ENCODE measurements at places on chromosomes 2 and 18.

DNA sequence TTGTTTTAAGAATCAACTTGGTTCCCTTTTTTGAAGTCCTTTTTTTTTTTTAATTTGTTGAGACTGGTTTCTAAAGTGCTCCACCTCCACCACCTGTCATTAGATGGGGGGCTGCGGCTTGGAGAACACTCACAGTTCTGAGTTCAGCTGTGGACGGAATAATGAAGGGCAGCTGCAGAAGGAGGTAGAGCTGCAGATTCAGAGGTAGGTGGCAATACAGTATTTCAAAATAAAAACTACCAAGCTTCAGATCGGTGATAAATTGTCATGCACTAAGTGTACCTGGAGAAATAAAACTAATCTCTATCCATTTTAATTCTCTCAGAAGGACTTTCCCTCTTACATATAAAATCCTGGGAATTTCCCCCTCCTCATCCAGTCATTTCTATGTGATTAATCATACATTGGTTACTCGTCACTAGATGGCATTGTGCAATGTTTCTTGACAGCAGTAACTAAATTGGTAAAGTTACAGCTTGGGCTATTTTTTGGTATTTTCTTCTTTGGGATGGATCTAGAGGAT lies 81.1 kb upstream of the SLC39A10 start:
- peak; percentile 66 for DNase-seq

GRCh38 chr2:117948615-117949014 lies 65.3 kb downstream of the CCDC93 start:
- no peak for DNase-seq

DNA sequence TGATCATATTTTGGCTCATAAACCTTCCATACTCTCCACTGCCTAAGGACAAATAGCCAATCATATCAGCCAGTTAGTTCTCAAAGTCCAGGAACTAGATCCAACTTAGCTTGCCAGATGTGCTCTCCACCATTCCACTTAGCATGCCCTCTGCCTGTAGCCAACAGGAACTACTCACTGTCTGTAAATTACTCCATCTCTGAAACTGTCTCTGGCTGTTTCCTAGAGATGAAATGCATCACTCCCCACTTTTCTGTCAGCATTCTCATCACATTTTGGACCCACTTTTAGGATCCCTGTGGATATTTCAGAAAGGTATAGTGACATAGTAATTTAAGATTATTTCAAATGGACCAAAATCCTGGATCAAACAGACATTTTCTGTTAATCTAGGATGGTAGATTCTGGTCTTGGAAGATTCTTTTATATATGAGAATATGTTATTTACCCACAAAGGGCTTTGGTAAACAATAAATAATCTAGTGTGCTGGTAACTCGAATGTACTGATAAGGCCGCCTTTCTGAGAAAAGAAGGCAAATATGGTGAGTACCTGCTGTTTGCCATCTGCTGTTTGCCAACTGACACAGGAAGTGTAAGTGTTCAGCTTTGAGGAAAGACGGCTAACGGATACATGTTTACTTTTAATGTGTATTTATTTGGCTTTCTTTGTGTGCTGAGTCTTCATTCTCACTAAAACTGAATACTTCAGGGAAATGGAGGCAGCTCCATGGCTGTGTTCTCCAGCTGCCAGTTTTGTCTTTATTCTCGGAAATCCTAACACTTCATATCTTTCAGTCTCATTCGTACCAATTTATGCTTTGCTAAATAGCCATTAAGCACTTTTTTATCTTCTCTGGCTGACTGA lies 79.5 kb downstream of the EVA1A start:
- no peak for DNase-seq

DNA sequence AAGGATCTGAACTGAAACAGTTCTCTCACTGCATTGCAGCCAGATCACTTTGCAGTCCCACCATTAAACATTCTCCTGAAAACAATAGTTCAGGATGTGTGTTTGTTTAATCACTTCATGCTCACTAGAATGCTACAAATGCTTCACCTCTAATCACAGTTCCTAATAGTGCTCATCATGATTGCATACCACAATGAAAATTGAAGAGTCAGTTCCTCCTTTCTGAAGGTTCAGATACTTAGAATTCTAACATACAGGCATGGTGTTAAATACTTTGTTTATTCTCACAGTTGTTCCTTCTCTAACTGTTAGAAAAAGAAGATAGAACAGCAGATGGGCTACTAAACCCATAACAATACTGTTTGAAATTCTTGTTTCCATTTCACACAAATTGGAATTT lies 622.3 kb upstream of the ACVR2A start:
- no peak for DNase-seq

DNA sequence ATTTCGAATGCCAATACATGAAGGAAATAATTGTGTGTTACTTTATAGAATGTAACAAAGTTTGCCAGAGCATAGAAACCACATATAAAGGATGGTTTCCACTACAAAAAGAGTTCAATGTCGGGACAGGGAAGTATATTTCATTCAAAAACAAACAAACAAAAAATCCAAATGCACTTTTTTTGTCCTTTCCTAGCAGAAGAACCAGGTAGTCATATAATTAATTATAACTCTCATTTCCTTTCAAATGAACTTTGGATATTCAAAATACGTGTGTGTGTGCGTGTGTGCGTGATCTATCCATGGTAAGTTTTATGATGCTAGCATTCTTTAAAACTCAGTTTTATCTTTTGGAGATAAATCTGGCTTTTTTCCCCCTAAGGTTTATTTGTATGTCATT lies 8.3 kb downstream of the FN1 start:
- no peak for DNase-seq

DNA sequence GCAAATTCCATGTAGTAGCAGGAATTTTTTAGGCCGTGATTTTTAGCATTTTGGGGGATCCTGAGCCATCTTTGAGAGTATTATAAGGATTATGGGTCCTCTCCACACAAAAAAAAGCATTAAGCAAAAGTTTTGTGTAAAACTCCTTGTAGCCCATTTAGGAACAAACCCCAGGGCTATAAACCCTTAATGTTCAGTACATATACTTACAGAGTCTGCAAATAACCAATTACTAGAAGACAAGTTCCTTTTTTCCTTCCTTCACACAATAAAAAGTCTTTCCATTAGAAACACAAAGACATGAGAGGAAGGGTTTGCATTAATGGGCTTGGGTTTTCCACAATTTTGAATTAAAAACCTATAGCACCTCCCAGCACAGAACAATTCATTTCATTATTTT lies 44.6 kb downstream of the WDFY1 start:
- DNase-seq: no peak

DNA sequence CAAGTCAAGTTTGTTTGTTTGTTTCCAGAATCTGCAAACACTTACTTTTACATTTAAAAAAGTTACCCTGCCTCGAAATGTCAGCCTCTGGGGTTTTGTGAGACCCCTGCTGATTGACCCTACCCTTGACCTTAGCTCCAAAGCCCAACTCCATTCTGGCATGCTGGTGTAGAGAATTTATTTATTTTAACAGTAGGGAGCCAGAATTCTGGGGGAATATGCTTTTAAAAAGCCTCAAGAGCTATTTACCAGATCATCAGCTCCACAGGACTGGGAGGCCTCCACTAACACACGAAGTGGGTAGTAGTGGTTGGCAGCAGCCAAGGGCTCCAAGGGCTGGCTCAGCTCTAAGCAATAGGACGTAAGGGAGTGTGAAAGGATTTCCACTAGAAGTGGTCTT lies 23.2 kb upstream of the GREB1L start:
- DNase-seq: no peak

GRCh38 chr2:157307021-157307420 lies 18.6 kb downstream of the ERMN start:
- no peak for DNase-seq

DNA sequence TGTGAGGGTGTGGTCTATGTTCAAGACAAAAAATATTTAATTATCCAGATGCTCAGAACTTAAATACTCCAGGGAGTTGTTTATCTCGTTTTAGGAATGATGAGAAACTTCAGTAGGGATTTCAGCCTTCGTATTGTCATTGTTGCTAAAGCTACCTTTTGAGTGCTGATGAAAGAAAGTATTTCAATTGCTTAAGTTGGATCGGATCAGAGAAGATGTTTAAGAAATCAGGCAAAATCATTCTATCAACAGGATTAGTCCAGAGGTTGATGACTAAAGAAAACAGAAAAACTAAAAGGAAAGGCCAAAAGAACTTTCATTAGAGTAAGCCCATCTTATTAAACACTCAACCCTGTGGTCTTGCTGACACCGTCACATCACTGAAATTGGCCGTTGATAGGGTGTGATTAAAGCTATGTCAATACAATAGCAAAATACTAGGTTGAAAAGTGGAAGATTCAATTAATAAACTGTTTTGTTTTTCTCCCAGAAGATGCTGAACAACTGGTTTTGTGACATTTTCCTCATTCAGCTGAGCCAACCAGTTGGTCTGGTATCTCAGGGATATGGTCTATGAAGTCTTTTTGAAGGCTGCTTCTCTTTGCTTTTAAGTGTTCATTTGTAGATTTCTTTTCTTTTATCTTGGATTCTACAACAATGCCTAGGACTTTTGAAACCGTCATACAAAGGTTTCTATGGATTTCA lies 551.7 kb downstream of the SLC4A3 start:
- DNase-seq: no peak

DNA sequence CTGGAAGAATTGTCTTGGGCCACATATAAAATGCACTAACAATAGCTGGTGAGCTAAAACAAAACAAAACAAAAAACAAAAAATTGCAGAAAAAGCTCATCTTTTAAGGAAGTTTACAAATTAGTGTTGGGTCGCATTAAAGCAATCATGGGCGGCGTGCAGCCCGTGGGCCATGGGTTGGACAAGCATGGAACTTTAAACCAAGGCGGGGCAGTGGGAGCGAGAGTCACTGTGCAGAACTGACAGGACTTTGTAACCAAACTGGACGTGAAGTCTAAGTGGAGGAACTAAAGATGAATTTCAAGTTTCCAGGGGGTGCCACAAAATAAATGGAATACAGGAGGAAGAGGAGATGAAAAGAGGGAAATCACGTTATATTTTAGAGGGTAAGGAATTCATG lies 80.7 kb downstream of the PSMG2 start:
- no peak for DNase-seq

DNA sequence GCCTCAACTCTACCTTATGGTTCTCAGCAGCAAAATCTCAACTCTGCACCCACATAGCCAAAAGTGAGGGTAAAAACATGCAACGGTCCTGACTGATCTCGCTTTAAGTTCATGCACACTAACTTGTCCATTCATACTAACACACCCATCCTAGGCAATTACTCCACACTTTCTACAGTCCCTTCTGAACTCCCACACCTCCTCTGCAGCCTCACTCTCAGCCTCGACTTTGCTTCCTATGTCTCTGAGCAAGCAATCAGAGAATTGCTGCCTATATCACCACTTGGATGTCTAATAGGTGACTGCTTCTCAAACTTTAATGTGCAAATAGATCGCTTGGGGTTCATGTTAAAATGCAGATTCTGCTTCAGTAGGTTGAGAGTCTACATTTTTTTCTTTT lies 7.8 kb upstream of the TMBIM1 start:
- DNase-seq: no peak

DNA sequence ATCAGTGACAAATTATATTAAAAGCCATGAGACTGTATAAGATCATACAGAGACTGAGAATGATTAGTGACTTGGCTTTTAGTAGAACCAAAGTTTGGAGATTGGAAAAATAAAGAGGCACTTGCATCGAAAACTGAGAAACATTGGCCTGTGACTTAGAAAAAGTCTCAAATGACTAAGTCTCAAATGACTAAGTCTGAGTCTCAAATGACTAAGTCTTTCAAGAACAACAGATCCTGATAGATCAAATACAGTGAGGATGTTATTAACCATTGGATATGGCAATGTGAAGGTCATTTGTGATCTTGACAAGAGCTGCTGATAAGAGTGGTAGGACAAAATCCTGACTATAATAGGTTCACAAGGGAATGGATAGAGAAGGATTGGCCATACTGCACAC lies 135.5 kb upstream of the FANCL start:
- DNase-seq: no peak

- DNase-seq: no peak
These were observed 212.0 kb downstream of the RAD51AP2 start for GRCh38 chr2:17306219-17306618.

DNA sequence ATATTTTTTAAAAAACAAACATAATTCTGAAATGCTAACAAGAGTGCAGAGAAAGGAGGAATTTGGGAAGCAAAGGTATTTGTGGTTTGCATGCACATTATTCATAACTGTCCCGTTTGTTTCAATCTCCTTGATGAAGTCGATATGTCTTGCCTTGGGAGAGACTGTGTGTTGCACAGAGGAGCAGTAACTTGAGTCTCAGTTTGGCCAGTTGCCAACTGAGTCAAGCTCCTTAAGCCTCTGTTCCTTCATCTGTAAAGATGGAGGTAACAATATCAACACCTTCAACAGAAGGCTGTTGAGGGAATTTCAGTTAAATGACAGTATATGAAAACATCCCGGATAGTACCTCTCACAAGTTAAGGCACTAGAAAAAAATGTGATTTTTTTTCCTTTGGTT lies 226.2 kb downstream of the ASXL3 start:
- DNase-seq: peak; percentile 46

DNA sequence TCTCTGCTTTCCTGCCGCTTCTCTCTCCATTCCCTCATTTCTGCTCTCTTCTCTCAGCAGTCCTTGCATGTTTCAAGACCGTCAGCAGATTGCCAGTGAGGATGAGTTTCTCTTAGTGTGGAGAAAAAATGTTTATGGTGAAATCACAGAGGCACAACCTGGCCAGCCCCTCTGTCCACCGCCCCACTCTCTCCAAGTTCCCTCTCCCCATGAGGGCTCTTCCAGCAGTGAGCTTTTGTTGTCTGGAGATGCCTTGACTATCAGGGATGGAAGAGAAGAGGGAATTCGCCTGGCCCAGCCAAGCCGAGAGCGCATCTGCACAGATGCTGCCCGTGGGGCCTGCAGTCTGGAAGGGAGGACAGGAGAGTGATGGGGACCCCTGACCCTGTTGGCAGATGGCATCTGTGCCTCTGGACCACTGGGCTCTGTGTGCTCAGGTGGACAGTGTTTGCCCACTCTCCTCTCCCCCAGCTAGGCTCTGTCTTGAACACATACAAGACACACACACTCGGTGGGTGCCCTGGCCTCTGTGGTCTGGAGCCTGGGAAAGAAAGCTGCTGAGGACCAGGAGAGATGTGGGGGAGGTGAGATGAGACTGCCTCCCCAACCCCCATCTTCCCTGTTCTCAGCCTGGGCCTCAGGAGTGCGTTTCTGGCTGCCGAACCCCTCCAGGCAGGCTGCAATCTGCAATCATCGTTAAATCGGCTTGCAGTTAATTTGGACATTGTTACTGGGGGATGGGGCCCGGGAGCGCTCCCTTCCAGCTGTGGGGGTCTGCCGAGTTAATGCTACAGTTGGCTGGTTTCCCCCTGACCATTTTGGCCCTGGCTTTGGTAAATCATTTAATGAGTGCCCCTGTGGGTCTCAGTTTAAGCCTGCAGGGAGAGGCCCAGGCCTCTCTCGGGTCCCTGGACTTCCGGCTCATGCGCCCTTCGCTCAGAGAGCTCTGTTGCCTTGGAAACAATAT lies 4.5 kb downstream of the ITM2C start:
- no peak for DNase-seq

DNA sequence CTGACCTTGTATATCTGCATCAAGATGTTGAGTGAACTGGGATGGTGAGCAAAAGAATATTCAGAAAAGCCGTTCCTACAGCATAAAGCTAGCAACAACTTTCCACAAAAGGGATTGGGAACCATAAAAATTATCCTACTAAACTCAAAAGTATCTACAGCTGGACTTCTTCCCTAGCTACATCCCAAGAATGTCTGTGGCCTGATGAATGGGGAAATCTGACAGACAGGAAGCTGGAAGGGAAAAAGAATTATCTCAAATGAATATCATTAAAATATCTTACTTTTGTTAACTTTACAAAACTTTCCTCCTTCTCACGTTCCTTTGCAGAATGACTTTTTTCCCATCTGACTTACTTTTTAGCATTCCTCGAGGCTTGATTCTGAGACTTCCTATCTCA lies 150.9 kb downstream of the PDE11A start:
- no peak for DNase-seq

GRCh38 chr2:8676921-8677645 lies 4.8 kb upstream of the ID2 start:
- DNase-seq: no peak

All from fibroblast of the conjunctiva (primary cell).